ENCODE measurements at places on chromosomes 1 and 21. TPM values are rescaled to one million over a fixed set of nuclear protein-coding genes. Genes with fewer than 3 reads are reported as not detected.

Gene AKNAD1
- total RNA-seq: 1.7 TPM

Gene ISG15
- total RNA-seq: 15.0 TPM

GRCh38 chr1:109912214-109912861, 1.7 kb downstream of the CSF1 start:
- DNase-seq: no peak

GRCh38 chr1:95097426-95097825, 19.7 kb upstream of the TLCD4 start:
- no peak for DNase-seq

- DNase-seq: no peak
Observed at GRCh38 chr1:46687093-46687659, 15.5 kb downstream of the TEX38 start.

GRCh38 chr1:118963138-118963455, 25.0 kb downstream of the TBX15 start:
- DNase-seq: no peak

DNA sequence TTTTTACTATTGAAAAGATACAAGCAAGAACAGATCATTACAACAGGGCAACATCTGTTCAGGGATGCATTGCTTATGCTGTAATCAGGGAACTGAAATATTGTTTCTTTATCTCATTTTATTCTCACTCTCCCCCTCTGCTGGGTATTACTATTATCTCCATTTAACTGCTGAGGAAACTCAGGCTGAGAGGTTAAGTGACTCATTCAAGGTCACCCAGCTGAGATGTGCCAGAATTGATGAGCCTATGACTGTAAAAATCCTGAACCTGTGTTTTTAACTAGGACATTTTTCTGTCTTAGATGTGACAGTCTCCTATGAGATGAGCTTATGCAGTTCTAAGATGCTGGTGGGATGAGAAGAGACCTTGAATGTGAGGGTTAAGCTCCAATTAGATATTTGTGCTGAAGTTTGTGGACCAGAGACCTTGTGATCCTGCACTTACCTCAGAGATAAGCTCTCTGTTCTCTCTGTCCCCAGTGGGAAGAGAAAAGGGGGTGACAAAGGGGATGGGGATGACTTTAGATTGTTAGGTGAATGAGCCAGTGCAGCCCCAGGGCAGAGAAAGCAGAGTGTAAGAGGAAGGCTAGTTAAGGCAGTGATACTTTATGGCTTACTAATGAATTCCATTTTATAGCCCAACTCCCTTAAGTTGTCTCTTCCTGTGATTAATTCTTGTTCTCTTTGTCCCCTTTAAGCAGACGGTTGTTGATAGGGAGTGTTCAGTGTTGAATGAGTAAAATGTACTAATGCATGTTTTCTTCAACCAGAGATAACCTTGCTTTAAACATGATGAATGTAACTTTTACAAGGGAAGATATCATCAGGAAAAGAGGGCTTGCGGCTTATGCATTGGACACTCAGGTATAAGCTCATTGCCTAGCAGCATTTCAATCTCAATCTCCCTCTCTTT, 111.4 kb downstream of the HLX start:
- DNase-seq: no peak

DNA sequence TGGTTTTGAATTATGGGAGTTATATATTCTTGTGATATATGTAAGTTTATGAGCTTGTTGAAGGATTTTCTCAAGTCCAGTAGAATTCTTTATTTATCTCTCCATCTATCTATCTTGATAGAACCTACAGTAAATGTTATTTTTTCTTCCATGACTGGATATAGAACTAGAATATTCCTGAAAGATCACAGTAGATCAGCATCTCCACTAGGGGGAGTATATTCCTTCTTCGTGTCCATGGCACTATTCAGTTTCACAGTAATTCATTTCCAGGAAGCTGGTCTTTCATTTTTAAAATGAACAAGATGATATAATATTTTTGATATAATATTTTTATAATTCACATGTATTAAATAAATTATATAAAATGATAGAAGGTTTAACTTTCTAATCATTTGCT, 18.8 kb downstream of the TMPRSS15 start:
- no peak for DNase-seq

- DNase-seq: no peak
Observed at GRCh38 chr1:209367061-209367772, 216.3 kb upstream of the CAMK1G start.

DNA sequence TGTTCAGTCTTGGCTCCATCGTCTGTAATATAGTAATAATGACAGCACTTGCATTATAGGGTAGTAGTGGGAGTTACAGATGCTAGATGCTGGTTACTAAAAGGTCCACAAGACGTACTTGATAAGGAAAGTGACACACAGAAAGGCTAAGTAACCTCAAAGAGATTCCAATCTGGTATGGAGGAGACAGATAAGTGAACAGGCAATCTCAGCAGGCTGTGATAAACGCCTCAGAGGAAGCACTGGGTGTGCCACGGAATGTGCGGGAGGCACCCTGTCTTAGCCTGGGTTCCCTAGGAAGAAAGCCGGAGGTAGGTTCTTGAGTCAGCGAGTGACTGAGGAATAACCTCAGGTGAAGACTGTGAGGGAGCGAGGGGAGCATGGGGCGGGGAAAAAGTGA, 4.6 kb upstream of the CTPS1 start:
- no peak for DNase-seq

DNA sequence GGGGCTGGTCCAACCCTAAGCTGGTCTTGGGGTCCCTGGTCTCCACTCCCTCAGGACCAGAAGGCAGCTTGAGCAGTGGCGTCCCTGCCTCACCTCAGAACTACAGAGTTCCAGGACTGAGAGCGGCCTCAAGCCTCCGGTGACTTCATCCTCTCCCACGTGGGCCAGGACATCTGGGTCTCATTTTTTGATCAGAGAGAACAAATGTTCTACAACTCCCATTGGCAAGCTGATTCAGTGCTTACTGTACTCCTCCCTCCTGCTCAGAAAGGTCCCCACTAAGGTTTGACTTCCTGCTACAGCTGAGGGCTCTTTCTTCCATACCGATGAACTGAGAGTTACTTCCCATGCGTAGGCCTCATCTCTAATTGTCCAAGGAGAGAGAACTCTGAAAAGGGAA, 78.5 kb downstream of the PLXNA2 start:
- DNase-seq: no peak

GRCh38 chr1:16441282-16441665, 750 bp downstream of the NECAP2 start:
- no peak for DNase-seq

DNA sequence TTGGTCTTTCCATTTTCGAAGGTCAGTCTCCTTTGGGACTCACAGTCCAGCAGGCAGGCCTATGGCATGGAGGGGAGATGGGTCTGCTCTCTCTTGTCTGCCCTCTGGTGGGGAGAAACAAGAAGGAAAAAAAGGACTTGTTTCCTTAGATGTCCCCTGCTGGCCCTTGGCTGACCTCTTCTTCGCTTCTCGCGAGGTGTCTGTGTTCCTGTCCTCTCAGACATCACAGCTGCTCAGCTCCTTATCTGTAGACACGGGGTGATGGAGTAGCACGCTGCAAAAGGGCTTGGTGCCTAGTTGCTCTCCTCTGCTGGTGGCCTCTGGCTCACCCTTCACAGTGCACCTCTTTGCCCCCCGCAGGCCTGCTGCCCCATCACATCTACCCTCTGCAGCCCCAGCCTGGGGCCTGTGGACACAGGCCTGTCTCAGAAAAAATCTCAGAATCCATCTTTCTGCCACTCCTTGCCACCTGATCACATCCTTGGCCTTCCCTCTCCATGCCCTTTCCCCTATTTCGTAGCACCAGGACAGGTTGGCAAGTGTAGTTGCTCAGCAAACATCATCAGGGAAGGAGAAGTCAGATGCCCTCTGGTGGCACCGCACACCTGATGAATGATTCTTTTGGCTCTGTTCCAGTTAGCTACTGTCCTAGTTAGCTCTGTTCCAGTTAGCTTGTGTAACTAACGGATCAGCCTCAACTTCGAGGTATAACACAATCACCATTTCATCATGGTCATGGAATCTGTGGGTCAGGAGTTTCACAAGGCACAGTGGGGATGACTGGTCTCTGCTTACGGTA, 18.7 kb upstream of the AK2 start:
- DNase-seq: no peak
